ENCODE measurements at places on chromosomes 2 and 18.
A peak's percentile ranks its signal among the peaks of the same experiment; 100 is the strongest.

- peak; percentile 93 for DNase-seq
These were observed 1232.3 kb upstream of the ZEB2 start for GRCh38 chr2:145752091-145752806.

DNA sequence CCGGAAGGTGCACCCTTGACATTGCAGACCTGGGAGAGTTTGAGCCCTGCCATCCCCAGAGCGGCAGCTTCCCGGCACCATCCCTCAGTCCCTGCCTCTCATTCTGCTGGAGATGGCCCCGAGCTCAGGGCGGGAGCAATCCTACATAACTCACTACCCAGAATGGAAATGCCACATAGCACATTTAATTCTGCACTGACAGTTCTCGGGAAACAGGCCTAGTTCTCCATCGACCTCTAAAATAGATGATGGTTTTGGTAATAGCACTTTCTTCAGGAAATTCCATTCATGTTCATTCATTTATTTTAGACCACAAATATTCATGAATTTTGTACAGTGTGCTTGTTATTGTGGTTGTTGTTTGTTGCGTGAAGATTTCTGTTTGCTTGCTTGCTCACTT is 92.9 kb upstream of the SLC14A2 start:
- DNase-seq = no peak

DNA sequence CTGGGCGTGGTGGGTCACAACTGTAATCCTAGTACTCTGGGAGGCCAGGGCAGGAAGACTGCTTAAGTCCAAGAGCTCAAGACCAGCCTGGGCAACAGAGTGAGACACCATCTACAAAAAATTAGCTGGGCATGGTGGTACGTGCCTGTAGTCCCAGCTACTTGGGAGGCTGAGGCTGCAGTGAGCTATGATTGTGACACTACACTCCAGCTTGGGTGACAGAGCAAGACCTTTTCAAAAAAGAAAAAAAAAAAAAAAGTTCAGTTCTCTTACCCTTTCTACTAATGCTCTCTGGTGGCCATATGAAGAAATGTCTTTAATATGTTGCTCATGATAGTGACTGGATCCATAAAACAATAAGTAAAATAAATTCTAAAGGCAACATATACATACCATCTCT is 14.9 kb downstream of the TYW5 start:
- peak; percentile 34 for DNase-seq

DNA sequence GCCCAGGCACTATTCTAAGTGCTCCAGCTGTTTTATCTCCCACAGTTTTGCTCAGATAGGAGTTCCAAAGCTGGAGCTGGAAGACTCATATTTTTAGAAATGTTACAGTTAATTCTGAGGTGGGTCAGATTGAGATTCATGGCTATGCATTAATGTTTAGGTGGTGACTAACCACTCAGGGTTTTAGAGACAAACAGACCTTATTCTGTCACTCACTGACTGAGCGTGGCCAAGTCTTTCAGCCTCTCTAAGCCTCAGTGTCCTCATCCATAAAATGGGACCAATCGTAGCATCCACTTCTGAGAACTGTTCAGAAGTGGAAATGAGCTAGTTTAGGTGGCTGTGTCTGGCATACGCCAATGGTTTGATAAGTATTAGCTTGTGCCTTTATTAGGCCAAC is 4.3 kb upstream of the CASP8 start:
- DNase-seq = no peak
